ENCODE measurements at places on chromosomes 7 and 10. TPM values are rescaled to one million over a fixed set of nuclear protein-coding genes. Genes with fewer than 3 reads are reported as not detected.

The GRID2IP gene
- not detected for total RNA-seq

GRCh38 chr7:16028636-16029035, 342.2 kb upstream of the MEOX2 start:
- no peaks in the 10 kb centered on the region for H3K27me3 ChIP-seq
- no peak overlapping the region for H3K4me3 ChIP-seq
- no peak overlapping the region for H3K27ac ChIP-seq
- no peak for DNase-seq

DNA sequence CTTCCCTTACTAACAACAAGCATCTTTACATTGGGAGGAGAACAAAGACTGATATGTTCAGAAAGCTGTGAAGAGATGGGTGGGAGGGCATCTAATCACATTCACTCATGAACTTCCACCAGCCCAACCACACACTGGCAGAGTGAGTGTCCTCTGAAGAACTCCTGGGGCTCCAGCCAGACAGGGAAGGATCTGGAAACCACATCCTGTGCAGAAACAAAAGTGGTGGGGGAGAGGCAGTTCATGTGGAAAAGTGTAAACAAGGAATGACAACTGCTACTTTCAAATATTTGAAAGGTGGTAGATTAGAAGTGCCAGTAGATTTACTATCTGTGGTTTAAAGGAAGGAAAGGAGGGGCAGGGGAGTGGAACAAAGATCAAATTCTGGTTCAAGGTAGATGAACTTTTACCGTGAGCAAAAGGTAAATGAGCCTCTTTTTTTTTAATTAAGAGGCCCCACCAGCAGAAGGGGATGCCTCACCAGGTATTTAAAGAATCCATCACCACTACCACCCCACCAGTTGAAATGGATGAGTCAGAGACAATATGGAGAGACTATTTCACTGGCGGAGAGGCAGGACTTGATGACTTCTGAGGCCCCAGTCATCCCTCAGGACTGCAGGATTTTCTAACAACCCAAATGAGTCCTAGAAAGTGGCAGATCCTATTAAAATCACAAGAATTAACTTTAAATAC, 34.5 kb downstream of the GOT1 start:
- H3K27me3 ChIP-seq, result no peaks in the 10 kb centered on the region
- H3K4me1 ChIP-seq, result peaks cover 58% of the 10 kb centered on the region
- peak; percentile 91 for DNase-seq
- peak overlapping the region; percentile 91 for H3K27ac ChIP-seq

DNA sequence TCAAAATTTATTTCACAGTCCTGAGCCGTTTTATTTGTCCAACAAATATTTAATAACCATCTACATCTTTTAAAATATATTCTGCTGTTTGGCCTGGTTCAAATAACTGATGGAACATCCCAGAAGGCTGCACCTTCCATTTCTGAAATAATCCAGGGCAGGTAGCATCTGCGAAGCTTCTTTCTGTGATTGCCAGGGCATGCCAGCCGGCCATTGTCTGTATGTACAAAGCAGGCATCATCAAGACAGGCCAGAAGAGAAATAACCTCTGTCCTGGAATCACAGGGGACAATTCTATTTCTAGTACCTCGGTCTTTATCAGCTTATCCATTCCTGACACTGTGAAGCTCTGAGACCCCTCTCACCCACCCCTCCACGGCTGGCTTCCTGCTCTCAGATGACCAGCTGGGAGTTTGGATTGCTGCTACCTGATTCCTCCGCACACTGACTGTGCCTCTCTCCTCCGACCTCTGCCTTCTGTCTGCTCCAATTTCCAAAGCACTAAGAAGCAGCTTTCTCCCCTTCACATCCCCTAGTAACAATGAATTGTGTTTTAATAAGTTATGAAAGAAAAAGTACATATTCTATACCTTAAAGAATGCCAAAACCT, 8.0 kb downstream of the DGKI start:
- H3K36me3 ChIP-seq, result no peaks in the 10 kb centered on the region
- DNase-seq, result no peak
- no peaks in the 10 kb centered on the region for H3K4me1 ChIP-seq
- H3K27me3 ChIP-seq, result peaks cover 76% of the 10 kb centered on the region
- no peak overlapping the region for H3K4me3 ChIP-seq

Data from PC-3 (cell line).